ENCODE measurements at places on chromosomes 12 and 14.

DNA sequence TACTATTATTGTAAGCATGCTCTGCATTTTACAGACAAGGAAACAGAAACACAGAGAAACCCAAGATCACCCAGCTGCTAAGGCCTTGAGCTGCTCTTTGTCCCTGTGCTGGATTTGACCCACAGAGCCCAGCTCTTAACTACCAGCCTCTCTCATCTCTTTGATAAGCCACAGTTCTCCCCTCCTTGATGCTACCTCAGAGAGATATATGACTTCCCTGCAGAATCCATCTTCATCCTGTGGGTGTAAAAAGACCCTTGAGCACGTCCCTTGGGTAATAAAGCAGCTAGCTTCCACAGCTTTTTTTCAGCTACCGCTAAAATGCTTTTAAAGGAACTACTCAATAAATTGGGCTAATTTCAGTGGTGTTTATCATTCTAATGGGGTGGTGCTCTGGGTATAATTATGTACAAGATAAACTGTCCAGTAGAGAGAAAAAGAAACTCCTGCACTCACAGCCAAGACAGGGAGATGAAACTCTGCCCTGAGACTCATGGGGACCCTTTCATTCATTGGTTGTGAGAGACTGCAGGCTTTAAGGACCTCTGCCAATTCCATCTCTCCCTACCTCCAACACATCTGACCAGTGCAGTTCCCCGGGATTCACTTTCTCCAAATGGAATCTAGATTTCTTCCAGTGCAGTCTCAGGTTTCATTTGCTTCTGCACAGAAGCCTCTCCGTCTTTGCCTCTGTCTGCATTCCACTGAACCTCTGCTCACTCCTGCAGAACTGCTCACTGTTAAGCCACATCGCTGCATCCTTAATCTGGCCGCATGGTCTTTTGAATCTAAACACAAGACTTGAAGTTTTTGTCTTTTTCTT lies 24.7 kb upstream of the NTF3 start:
- DNase-seq: no peak

GRCh38 chr12:45098766-45099165 lies 47.9 kb upstream of the DBX2 start:
- no peak for DNase-seq

GRCh38 chr14:58887931-58888330 lies 250.2 kb downstream of the DACT1 start:
- DNase-seq: no peak

DNA sequence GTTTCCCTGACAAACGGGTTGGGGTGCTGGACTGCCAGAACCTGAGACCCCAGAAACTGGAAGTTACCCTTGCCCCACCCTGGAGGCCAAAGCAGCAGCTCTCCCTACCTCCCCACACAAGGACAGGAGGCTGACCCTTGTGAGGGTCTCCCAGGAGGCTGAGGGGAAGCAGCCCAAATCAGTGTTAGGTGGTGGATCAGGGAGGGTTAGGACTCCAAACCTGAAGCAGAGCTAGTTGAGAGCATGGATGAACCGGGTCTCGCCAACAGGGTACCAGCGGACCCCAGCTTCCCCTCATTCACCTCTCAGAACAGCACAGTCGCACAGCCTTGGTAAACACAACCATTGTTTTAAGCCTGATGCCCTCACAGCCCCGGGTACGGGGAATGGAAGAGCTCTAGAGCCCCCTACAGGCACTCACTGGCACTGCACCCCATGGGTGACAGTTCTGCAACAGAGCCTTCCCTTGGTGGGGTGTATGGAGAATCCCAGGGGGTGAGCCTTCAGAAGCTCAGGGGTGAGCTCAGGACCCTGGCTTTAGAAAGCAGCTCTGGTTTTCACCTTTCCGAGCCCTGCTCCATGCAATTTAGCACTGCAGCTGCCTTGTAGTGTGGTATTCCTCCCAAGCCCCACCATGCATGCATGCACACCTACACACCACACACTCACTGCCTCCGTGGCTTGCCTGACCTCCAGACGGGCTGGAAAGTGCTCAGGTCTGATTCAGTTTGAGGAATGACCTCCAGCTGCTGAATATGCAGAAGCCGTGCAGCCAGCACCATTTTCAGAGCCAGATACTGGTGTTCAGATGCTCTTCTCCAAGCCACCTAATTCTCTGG lies 11.2 kb downstream of the ESRRB start:
- DNase-seq: peak; percentile 59

DNA sequence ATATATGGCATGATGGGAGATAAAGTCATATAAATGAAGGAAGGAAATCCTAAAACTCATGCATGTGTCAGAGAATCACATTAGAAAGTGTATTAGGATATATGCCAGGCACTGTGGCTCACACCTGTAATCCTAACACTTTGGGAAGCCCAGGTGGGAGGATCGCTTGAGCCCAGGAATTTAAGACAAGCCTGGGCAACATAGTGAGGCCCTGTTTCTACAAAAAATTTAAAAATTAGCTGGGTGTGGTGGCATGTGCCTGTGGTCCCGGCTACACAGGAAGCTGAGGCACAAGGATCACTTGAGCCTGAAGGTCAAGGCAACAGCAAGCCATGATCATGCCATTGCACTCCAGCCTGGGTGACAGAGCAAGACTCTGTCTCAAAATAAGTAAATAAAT lies 130.3 kb upstream of the ARID2 start:
- no peak for DNase-seq

DNA sequence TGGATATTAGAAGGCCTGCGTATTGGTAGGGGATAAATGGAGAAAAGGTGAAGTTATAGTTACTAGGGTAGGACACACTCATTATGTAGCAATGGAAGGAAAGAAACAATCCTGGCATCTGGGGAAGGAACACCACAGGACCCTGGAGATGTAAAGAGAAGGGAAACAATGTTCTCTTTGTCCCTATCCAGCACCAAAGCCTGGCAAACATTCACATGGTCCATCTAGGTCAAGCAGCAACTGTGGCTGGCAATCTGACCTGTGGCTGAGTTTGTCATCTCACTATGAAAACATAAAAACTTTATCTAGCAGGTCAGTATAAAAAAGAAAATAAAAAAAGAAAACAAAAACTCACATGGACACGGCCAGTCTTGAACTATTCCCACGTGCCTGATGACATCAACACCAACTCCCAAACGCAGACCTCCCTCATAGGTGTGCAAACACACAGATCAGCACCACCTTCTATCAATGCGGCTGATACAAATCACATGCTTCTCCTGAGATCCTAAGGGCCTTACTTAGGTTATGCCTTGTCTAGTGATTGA lies 2.6 kb downstream of the POMT2 start:
- DNase-seq: no peak

DNA sequence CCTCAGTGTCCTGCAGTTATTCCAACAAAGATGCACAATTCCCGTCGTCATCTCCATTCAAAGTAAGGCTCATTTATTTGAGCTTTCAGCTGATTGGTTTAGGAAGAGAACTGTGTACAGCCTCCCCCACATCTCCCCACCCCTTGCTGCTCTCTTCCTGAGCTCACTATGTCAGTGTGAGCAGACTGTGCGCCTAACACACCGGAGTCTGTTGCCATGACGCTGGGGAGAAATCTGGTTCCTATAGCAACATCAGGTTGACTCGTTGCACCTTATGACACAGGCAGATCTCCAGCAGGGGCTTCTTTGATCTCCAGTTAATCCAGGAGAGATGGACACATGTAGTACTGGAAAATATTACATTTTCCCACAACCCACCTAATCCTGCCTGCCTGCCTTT lies 319.4 kb downstream of the CACNA1C start:
- no peak for DNase-seq

DNA sequence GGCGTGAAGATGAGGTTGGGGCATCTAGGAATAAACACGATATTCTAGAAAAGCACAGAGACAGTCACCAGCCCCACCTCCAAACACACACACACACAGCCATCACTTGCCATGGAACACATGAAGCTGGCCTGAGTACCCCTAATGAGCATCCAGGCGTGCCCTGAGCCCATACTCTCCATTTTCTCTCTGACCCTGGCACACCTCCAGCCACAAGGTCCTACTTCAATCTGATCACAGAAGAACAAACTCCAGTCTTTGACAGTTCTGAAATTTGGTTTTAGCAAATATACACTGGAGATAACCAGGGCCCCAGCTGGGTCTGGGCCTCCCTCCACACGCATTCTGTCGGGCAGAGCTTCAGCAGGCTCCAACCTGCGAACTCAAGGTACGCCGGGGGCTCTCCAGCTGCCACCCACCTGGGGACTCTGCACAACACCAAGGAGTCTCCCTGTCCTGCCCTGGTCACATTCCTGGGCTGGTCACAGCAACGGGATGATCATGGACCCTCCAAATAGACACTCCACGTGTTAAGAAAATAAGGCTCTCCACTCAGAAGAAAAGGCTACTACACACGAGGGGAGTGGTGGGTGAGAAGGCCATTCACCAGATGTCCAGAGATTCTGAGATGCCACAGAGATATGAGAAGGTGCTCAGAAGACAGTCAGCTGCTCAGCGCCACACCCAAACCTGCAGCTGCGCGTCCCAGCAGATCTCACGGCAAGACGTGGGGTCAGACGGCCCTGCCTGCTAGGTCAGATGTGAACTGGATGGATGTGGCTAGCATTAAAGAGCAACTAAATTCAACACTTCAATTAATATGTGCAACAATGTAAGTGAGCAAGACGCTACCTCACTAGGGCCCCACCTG lies 57.0 kb upstream of the PNMA1 start:
- no peak for DNase-seq

DNA sequence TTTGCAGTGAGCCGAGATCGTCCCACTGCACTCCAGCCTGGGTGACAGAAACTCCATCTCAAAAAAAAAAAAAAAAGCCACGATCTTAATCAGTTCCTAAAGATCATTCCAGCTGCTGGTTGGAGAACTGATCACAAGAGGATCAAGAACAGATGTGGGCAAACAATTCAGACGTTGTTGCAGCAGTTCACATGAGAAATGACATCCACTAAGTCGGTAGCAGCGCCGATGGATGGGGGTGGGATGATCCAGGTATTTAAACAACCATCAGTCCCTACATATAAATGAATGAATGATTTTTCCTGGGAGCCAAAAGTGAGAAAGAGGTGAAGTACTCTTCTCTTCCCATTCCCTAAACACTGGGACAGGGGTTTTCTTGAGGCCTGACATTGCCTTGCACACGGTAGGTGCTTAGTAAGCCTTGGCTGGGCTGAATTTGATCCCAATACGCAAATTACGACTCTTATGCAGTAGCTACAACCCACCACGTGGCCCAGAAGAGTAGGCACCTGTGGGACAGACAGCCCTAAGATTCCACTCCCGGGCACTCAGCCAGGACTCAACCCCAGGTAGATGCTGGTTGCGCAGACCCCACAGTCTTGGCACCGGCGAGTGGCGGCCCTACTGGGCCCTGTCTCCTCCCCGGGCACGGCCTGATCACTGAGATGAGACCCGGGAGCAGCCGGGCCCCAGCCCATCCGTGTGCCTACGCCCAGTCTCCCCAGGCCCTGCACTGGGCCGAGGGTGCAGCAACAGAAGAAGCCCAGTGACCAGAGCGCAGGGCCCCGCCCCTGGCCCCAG lies 565 bp downstream of the SPRYD3 start:
- no peak for DNase-seq

DNA sequence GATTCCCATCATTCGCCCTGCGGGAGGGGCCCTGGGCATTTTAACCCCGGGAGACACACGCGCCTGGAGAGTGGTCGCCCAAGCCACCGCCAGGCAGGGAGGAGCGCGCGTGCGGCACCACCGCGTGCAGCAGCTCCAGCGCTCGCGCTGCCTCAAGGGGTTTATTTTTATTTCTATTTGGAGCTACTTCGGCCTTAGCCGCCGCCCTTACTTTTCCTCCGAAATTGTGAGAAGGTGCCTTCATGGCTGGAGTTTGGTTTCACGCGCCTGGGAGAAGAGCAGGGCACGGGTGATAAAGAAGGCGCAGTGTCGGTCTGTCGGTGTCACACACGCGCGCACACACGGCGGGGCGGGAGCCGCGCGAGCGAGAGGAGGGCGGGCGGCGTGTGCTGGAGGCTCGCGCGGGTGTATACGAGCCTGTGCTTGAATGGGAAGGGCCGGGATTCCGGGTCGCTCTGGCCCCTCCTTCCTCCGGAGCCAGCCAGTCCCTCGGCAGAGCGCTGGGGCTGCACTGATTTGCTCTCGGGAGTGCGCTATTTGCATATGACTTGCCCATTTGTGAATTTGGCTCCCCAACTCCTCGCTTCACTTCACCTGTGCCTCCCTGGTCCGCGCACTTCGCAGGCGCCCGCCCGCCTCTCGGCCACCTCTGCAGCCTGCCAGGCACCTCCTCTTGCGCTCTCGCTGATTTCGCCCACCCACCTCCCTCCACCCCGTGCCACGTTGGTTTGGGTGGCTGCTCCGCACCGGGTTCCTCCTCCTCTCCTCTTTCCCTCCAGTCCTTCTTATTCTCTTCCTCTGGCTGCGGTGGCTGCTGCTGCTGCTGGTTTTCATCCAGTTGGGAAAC lies 932.3 kb downstream of the DIO2 start:
- no peak for DNase-seq

- DNase-seq: no peak
These were observed 86.2 kb upstream of the GNG2 start for GRCh38 chr14:51774209-51774608.

GRCh38 chr12:75971253-75971652 lies 60.3 kb downstream of the PHLDA1 start:
- no peak for DNase-seq

DNA sequence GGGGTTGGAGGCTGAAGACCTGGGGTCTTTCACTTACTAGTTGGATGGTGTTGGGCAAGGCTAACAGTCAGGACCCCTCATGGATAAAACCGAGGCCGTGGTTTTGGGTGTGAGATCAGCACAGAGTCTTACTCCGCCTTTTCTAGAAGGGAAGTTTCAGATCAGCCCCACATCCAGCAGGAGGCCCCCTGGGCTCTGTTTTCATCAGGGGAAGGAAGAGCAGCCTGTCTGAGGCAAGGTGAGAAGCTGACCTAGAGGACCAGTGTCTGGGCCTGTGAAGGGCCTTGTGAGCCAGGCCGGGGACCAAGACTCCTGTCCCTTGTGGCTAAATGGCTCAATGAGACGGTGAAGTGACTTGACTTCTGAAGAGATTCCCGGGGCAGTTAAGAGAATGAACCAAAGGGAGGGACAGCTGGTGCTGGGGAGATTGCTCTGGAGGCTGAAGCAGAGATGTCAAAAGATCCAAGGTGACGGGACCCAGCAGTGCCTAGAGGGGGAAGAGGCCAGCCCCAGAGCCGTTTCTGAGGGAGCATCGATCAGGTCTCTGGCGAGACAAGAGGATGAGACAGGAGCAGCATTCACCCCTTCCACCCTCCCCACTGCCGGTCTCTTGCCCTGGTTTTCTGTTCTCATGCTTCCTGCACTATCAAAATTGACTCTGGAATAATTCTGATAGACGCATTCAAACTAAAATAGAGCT lies 40.1 kb upstream of the TSPAN9 start:
- DNase-seq: no peak

- no peak for DNase-seq
These were observed 67.8 kb downstream of the CAPZA3 start for GRCh38 chr12:18805516-18806248.

Data from activated T-cell treated with anti-CD3 and anti-CD28 coated beads for 48 hours (primary cell).